ENCODE measurements at places on chromosomes 3 and 15.

DNA sequence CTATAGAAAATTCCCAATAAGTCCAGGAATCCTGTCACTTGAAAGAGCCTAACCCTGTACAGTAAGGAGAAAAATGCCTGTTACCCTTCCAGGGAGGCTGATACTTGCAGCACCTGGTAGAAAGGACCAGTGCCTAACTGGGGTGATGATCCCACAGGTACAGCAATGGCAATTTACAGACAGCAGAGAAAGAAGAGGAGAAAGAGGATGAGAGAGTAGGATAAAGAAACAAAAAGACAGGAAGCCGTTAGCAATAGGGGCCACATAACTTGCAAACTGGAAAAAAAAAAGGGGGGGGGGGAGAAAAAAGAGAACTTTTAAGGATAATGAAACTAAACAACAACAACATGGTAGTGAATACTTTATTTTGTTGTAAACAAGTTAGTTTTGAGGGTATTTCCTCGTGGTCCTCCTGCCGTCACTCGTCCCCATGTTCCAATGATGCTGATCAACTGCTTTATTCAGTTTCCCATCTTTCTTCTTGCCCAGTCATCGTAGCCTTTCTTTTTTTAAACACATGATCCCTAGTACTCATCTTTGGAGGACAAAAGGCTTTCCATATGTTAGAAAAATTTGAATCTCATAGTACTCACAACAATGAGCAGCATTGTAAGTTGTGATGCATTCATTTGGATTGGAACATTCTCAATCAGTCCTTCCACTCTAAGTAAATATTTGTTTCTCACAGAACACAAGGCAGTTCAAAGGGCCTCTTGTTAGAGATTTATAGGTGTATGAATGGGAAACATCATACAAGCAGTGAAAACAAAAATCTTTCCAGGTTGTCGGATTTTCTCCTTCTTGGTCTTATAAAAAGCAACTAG is 8.6 kb downstream of the TM4SF1 start:
- no peak for DNase-seq

DNA sequence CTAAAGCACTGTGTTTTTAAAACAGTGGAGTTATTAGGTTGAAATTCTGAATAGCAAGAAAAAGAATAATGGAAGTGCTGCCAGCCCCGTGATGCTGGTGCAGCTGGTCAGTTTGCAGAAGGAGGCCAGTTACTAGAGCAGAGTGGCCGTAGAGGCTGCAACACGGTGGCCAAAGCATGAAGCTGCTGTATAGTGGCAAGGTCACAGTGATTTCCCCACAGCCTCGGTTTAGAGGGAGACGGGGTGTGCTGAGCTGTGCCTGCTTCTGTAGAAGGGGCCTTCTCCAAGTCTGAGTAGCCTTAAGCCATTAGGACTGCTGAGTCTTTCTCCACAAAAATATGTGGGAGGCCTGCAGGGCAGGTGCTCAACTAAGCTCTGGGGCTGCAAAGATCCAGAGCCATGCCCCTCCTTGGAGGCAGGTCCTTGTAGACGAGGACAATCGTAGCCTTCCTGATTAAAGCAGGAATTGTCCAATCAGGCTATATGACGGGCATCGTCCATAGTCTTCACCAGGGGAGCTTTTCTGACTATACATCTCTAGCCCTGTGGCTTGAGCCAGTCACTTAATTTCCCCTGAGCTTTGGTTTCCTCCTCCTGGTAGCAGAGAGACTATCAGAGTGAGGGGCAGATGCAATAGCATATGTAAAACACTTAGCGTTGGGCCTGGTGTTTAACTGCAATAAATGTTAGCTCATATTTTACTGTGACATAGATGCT is 151.6 kb downstream of the PGPEP1L start:
- no peak for DNase-seq

GRCh38 chr3:126847061-126847460 is 135.9 kb upstream of the PLXNA1 start:
- DNase-seq: peak; percentile 10

DNA sequence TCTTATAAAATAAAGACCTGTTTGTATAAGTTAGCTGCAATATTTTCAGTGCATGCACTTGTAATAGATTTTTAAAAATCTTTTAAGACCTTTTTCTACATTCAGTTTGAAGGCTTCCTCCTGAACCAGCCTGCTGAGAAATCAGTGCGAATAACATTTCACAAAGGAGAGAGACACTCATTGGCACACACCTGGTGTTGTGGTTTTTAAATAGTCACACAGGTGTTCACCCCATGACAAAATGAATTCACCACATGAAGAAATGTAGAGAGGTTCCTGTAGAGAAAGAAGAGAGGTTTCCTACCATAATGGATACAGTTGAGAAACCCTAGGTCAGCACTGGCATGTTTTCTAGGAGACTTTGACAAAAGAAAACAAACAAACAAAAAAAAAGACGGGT is 237.3 kb downstream of the CNTN6 start:
- no peak for DNase-seq

- DNase-seq: no peak
Observed at GRCh38 chr3:187804120-187804744, 59.0 kb upstream of the BCL6 start.

- DNase-seq: peak; percentile 46
Observed at GRCh38 chr3:50550079-50550736, 17.3 kb downstream of the C3orf18 start.

- DNase-seq: no peak
Observed at GRCh38 chr15:85570336-85570735, 189.9 kb downstream of the AKAP13 start.

DNA sequence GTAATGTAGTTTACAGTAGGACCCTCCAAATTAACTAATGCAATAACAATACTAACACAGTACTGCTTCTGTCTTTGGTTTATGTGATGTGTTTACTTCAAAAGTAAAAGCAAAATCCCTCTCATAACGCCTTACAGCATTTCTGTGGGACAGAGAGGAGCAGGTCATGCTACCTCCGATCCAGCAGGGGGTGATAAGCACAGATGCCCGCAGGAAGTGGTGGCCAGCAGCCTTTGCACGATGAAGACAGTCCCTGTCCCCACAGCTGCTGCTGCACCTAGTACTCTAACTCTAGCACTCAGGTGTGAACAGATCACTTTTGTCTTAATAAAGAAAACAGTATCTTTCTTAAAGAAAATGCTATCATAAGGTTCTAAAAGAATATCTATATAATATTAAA is 38.3 kb downstream of the ANO10 start:
- DNase-seq: no peak

DNA sequence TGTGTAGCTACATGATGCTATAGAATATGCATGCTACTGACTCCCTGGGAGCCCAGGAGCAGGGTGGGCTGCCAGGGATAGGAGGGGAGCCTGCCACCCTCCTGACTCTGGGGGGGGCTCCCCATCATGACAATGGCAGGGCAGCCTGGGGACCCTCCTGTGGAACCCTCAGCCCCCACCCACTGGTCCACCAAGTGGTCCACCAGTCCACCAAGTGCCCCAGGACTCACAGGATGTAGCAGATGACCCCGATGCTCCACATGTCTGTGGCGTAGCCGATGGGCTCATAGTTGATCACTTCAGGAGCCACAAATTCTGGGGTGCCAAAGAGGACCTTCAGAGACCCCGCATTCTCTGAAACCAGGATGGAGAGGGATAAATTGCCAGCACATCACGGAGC is 53.0 kb upstream of the HACD2 start:
- no peak for DNase-seq

- DNase-seq: peak; percentile 33
Observed at GRCh38 chr3:95705786-95706418, 1108.5 kb upstream of the EPHA6 start.

DNA sequence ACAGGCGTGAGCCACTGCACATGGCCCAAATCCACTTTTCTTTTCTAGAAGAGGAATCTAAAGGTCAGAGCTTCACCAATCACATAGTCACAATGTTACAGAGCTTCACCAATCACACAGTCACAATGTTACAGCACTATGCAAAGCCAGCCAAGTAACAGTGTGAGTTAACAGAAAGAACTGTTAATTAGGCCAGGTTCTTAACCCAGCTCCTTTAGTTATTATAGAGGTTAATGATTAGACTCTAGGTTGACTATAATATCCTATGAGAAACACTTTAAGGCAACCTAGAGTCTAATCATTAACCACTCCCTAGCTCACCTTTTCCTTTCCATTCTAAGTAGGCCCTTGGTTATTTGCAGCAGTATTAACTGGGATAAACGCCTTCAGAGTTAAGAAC is 54.0 kb downstream of the TASOR start:
- DNase-seq: peak; percentile 93

DNA sequence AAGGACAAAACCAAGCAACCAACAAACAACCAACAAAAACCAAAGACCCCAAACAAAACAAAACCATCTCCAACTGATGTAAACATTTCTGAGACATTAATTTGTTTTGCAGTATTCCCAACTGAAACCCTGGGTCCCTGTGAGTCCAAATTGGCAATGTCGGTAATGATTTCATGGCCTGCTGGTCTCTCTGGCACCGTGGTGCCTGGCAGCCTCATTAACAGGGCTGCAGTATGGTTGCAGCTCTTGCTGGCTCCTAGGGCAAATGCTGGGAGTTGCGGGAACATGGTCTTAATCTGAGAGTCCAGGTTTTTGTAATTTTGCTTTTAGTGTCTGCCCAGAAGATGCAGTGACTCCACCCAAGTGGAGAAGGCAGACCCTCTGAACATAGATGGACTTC is 128.3 kb downstream of the SV2B start:
- DNase-seq: no peak

GRCh38 chr3:50194128-50194902 is 2.9 kb downstream of the GNAT1 start:
- DNase-seq: peak; percentile 65

DNA sequence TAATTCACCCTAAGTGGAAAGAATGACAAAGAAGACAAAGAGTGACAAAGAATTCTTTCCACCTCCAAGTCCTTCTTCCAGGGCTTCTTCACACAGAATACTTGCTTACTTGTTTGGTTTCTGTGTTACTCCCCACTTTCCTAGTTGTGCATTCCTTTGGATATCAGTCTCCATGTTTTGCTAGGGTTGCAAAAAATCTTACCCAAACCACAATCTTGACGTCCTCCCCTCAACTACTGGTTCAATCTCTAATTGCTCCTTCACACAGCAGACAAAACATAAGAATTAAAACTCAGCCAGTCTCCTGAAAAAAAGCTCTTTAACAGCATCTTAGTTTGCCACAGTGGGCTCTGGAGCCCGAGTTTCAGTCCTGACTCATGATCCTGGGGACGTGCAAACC is 297.6 kb upstream of the CHRNA7 start:
- no peak for DNase-seq

DNA sequence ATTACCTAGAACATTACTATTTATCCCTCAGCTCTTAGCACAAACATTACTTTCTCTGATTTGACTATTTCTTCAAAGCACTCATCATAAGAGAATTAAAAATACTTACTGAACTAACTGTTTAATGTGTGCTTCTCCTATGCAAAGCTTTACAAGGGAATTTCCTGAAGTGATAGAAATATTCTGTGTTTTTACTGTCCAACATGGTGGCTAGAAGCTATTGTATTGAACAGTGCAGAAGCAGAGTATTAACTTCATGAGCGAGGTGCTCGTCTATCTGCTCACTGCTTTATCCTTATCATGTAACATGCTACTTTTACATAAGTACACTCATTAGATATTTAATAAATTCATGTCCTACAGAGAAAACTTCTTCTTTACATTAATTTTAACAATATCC is 239.1 kb downstream of the ISL2 start:
- no peak for DNase-seq

- no peak for DNase-seq
Observed at GRCh38 chr3:6089780-6090179, 771.1 kb upstream of the GRM7 start.

GRCh38 chr15:73143763-73144155 is 91.5 kb downstream of the NEO1 start:
- DNase-seq: no peak

DNA sequence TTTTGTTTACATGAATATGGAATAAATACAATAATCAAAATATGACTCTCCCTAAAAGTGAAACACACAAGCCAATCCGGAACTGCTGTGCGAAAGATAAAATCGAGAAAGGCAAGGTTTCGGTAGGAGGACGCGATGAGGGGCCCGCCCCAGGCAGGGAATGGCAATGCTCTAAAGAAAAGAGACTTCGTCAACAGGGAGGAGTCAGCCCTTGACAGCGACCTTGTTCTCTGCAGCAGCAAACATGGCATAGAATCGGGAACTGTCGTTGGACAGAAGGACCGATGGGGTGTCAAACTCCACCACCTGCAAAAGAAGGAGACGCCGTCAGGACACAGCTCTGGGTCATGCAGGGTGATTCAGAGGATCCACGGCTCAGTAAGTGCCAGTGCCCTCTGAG is 36.4 kb upstream of the PARL start:
- DNase-seq: no peak

DNA sequence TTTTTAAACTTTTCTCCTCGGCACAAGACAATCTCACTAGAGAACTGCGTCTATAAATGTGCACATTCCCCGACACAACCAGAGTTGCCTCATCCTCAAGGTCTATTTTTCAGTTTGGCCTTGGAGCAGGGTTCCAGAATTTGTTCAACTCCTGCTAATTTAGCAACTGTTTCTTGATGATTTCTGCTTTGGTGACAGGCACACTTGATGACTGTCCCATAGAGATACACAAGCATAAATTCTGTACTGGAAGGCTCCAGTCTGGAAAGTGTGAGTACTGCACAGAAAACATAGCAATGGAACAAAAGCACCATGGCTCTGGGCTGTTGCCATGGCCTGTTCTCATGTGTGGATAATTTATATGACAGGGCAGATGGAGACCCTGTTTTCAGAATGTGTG is 379.6 kb upstream of the PDZRN3 start:
- no peak for DNase-seq

GRCh38 chr15:58649175-58649574 is 100.3 kb downstream of the ADAM10 start:
- no peak for DNase-seq

DNA sequence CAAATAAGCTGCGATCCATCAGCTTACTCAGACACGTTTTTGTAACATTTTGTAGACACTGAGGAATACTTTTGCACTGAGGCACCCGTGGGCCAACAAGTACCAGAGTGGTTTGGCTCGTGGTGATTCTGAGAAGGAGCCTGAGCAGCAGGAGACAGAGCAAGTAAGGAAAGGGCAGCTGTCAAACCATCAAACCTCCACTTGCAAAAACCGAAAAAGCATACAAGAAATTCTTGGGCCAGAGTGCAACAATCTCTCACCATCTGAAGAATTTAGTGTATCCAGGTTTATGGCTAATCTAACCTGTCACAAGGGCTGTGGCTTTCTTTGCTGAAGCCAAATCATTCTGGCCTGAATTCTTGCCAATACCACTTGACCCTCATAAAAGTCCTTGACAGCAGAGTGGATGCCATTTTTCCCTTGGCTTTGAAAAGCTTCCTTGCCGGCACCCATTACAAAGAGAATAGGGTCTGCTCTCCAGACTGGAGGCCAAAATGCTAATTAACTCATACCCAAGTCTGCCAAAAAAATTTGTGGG is 56.7 kb downstream of the MYO1E start:
- DNase-seq: peak; percentile 62
